ENCODE measurements at places on chromosomes 3 and 15. TPM values are rescaled to one million over a fixed set of nuclear protein-coding genes. Genes with fewer than 3 reads are reported as not detected.

GRCh38 chr15:88949734-88950400 is 36.7 kb upstream of the MFGE8 start:
- DNase-seq = no peak

- no peak for DNase-seq
Measured at GRCh38 chr3:186955898-186956696, 25.8 kb downstream of the ST6GAL1 start.

DNA sequence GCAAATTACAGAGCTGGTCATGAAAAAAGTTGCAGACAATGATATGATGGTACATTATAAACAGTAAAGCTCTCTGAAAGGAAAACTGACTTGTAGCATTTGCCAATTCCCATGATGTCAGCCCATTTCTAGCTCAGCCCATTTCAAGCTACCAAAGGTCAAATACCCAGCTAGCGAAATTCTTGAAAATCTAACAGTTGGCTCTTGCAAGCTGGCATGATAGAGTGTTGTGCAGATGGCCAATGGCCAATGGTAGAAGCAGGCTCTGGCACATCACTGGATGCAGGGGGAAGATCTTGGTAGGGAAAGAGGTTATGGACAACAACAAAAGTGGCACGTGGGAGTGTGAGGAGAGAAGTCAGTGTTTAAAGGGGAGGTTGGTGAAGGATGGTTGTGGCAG is 36.7 kb downstream of the RASGRF1 start:
- DNase-seq = no peak

- no peak for DNase-seq
Measured at GRCh38 chr3:157407769-157408168, 28.9 kb upstream of the PTX3 start.

GRCh38 chr3:143507735-143508580 is 340.3 kb downstream of the SLC9A9 start:
- DNase-seq = no peak

- DNase-seq = no peak
Measured at GRCh38 chr15:90592131-90592881, 62.6 kb downstream of the CRTC3 start.

DNA sequence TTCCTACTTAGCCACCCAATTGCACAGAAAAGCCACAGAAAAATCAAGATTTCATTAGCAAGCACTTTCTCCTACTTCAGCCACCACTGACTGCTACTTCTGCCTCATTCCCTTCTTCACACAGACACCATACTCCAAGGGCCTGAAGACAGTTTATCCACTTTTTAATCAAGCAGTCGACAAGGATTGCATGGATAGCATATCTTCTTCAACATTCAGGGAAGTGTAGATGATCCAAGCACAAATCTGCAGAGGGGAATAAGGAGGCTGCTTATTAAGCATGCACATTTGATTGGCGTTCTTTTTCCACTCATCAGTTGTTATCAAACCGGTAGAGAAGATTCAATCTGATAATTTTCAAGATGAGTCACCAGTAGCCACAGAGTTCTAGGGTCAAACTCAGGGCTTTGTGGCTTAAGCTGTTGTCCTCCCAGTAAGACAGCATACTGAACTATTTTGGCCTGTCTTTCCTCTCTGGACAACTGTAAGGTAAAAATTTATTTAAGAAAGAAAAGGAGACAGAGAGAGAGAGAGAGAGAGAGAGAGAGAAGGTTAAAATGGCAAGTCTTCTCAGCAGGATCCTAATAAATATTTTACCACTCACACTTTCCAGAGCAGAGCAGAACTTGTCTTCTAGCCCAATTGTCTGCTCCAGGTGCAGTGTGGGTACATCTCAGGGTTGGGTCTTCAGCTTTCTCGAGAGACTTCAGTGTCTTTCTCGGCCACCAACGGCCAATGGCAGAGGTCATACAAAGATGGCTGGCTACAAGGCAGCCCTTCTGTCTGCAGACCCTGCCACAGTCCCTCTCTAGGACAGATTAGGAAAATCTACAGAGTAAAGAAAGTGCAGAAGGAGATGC is 80.6 kb upstream of the BHLHE40 start:
- no peak for DNase-seq

DNA sequence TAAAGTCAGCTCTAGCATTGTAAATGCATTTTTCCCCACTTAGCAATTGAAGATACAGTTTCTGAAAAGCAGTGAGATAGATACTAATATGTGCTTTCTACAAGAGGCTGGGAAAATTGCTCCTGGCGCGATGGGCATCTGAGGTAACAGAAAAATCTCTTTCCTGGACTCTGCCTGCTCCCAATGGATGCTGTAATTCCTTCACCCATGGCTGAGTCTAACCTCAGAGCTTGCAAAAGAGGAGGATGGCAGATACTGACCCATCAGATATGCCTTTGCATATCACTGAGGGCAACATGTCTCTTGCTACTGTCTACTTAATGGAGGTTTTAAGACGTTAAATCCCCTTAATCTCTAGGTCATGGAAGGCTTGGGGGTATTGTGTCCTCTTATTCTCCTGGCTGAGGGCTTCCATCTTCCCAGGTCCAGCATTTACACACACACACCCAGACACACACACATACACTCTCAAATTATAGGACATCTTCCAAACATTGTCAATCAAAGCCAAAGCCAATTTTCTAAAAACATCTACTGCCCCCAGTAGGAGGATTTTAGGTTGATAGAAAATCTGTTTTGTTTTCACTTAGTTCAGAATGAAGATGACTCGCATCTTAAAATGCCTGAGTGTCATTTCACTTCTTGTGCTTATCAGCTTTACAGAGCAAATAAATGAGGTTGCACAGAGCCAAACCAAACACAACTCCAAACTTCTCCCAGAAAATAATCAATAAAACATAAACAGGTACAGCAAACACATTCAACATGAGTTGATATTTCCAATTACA is 2.4 kb downstream of the TRPM1 start:
- DNase-seq = no peak

Gene PCLAF
- 1.8 TPM for polyA plus RNA-seq

Gene KNL1
- 0.35 TPM for polyA plus RNA-seq

Gene ALDH1L1
- 24.0 TPM for polyA plus RNA-seq
